ENCODE measurements at places on chromosomes 13 and 19.
A peak's percentile ranks its signal among the peaks of the same experiment; 100 is the strongest.

- no peak for DNase-seq
Measured at GRCh38 chr19:31448221-31448657, 99.0 kb upstream of the TSHZ3 start.

DNA sequence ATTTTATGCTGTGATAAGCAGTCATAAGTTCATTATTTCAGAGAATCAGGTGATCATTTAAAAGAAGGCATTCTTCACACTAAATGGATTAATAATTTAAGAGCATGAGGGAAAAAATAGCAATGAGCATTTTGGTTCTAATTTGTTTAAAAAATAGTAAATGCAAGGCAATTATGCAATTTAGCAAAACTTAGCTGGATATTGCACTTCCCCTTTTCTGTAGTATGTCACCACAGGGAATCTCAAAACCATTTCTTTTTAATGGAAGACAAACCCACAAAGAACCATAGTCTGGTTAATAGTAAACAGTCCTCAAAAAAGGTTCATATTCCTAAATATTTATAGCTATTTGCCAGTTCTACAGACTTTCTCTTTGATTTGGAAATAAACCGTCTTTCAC lies 30.2 kb downstream of the COG6 start:
- no peak for DNase-seq

GRCh38 chr19:2291185-2291751 lies 9.3 kb upstream of the PEAK3 start:
- DNase-seq = no peak

GRCh38 chr19:1295169-1296012 lies 9.7 kb downstream of the EFNA2 start:
- peak; percentile 50 for DNase-seq

- no peak for DNase-seq
Measured at GRCh38 chr19:36797786-36798108, 25.1 kb upstream of the ZNF850 start.

DNA sequence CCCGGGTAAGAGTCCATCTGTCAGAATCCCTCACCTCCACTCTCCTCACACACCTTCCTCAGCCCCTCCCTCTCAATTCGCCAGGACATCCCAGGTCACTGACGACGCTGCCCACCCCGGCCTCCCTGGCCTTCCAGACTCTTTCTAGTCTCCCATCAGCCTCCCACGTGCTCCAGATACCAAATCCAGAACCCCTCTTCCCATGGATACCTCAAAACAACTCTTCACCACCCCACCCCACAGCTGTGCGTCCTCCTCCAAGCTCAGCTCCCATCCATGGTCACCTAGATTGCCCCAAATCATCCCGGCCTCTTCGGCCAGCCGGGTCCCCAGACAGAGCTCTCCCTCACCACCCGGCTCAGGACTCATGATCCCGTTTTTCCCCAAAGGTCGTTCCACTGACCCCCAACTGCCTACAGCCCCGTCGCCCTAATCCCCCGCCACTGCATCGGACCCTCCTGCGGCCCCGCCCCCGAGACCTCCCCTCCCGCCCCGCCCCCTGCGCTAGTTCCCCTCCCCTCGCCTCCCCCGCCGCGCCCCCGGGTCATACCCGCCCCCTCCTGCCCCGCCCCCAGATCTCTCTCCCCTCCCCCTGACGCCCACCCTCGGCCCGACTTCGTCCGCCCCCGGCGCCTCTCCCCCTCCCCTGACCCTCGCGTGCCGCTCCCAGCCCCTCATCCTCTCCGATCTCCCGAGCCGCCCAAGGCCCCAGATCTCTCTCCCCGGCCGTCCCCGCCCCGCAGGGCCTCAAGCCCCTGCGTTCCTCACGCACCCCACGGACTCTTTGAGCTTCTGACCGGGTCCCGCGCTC lies 546 bp downstream of the UBXN6 start:
- peak; percentile 50 for DNase-seq

- DNase-seq = no peak
Measured at GRCh38 chr19:995051-995827, 5.0 kb upstream of the GRIN3B start.

DNA sequence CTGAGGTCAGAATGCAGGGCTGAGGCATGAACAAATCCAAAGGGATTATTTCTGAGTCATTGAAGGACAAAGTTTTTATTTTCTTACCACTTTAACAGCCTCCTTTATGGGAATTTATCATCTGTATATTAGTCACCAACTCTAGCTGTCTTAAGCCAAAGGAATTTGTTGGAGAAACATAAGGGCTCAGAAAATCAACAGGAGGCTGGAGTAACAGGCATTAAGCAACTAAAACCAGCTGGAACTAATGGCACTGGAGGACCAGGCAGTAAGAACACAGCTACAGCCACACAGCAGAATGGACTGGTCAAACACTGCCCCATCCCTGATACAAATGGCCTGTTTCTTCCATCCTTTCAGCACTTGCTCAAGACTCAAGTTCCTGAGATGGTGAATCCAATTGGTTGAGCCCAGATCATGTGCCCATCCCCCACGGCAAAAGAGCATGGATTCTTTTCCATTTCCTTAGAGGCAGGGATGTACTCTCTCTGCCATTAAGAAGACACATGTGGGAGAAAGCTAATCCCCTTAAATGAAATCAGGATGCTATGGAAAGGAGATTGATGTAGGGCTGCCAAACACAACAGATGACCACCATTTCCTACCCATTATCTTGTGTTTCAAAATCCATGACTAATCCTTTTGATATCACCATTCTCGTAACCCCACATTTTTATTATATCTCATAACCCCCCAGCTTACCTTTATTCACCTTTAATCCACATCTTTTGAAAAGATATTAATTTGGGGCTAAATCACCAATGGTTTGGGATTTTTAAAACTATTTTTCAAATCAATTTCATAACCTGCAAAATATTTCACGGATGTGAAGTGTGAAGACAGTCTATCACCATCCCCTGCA lies 157.0 kb upstream of the FNDC3A start:
- DNase-seq = no peak

GRCh38 chr19:51372021-51372648 lies 319 bp downstream of the NKG7 start:
- DNase-seq = no peak

DNA sequence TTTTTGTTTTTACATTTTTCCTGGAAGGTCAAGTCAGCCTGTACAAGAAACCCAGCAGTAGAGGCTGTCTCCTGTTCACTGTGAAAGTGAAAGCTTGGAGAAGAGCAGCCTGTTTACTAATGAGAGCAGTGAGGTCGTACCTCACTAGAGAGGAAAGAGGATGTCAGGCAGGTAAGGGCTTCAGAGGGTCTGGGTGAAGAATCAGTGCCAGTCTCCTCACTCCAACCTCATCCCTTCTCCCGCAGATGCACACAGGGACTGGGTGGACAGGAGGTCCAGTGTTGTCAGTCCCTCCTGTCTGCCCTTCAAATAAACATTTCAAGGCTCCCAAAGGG lies 462.5 kb downstream of the KLF5 start:
- DNase-seq = no peak

DNA sequence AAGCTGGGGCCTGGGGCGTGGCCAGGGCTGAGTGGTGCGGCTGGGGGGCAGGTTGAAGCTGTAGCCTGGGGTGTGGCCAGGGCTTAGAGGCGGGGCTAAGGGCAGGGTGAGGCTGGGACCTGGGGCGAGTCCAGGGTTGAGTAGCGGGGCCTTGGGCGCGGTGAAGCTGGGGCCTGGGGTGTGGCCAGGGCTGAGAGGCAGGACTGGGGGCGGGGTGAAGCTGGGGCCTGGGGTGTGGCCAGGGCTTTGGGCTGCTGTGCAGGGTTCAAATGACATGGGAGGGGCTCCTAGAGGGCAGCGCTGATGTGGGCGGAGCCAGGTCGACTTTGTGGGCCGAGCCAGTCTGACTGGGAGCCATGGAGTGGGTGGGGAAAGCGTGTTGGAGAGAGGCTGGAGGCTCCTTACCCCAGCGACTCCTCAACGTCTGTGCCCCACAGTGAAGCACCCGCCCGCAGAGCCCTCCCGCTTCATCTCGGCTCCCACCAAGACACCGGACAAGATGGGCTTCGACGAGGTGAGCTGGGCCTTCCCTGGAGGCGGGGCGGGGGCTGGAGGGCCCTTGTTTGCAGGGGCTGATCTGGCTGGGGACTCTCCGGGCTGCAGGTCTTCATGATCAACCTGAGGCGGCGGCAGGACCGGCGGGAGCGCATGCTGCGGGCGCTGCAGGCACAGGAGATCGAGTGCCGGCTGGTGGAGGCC lies 21.5 kb downstream of the COLGALT1 start:
- DNase-seq = peak; percentile 17

GRCh38 chr13:44470638-44471562 lies 97.3 kb downstream of the SERP2 start:
- no peak for DNase-seq

GRCh38 chr19:2820112-2820702 lies 539 bp downstream of the ZNF554 start:
- DNase-seq = no peak

DNA sequence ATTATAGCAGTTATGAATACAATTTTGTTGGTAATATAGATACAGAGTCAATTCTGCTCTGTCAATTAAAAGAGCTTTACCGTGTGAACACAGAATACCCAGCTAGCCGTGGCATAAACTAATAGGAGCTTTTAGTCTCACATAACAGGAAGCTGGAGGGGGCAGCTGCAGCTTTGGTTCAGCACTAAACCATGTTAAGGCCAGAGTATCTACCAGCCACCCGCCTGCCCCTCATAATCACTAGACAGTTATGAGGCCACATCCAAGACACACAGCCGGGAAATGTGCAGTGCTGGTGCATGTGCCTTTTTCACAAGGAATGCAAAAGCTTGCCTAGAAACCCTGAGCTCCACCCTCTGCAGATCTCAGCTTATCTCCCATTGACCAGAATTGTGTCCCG lies 62.3 kb downstream of the SGCG start:
- DNase-seq = no peak

DNA sequence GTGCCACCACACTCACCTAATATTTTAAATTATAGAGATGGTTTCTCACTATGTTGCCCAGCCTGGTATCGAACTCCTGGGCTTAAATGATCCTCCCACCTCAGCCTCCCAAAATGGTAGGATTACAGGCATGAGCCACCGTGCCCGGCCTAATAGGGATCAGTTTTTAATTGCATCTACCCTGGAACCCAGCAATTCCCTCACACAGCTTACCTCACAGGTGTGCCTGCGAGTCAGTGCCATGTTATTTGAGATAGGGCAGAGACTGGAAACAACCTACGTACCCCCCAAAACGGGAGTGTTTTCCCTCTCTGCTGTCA lies 14.3 kb downstream of the MAP2K2 start:
- no peak for DNase-seq

- DNase-seq = peak; percentile 56
Measured at GRCh38 chr19:289651-290371, 1.4 kb downstream of the PLPP2 start.

DNA sequence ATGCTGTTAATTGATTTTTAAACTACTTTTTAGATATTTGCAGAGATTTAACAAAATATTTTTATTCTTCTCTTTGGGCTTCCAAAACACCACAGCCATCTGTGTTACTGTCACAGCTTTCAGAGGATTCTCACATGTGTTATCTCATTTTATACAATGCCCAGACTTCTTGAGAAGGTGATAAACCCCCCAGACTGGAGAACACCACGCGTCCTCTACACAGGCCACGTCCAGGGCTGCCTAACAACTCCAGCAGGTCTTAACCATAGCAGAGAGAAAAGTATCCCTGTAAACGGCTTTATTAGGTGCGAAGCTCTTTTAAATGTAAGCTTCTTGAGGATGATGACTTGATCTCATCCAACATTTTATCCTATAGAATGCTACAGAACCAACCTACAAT lies 2.0 kb downstream of the GPR183 start:
- no peak for DNase-seq

DNA sequence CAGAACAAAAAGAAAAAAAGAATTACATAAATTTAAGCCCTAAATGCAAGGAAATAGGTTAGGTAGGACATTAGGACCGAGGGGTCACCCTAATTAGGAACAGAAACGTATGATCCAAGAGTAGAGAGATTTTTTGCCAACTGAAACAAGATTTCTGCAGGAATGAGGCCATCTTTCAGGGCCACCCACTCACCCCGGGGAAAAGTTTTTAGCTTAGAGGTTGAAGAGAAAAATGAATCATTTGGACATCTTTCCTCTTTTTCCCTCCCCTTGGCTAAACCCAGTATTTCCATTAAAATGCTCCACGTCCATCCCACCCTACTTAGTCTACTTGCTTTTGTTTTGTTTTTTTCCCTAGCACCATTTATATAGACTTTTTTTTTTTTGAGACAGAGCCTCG lies 10.6 kb upstream of the PNMA8A start:
- DNase-seq = no peak

GRCh38 chr19:14555918-14556661 lies 15.8 kb downstream of the NDUFB7 start:
- DNase-seq = no peak

GRCh38 chr19:33302974-33303790 lies 848 bp upstream of the CEBPA start:
- peak; percentile 32 for DNase-seq

GRCh38 chr13:20405691-20406090 lies 120.0 kb downstream of the CRYL1 start:
- no peak for DNase-seq

DNA sequence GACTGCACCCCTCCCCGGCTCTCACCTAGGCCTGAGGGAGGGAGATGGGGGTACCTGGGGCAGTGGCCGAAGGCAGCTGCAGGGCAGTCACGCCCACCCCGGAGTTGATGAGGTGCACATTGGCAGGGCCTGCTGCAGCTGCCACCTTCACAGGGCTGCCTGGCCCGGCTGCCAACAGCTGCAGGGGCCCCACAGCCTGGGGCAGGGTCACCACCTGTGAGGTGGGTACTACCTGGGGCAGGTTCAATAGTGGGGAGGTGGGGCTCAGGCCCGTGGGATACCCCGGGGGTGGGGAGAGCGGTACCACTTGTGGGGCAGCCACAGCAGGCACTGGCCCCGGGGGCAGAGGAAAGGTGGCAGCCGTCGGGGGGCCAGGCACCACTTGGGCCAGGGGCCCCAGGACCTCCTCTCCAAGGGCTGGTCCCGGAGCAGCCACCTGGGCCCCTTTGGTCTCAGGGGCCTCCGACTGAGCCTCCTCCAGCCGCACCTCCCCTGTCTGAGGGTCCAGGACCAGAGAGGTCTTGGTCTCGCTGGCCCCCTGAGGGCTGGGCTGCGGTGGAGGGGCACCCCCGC lies 2.7 kb downstream of the SIX5 start:
- DNase-seq = no peak

GRCh38 chr13:106176117-106176516 lies 359.3 kb downstream of the EFNB2 start:
- no peak for DNase-seq

- no peak for DNase-seq
Measured at GRCh38 chr19:32421589-32422361, 16.2 kb downstream of the DPY19L3 start.

GRCh38 chr13:106814463-106814862 lies 246.5 kb upstream of the ARGLU1 start:
- DNase-seq = no peak
